MCF 10A (cell line): ENCODE measurements at places on chromosomes 3 and 15. TPM values are rescaled to one million over a fixed set of nuclear protein-coding genes. Genes with fewer than 3 reads are reported as not detected.

GRAMD2A gene
- 0.42 and 0.93 TPM in 2 replicates for total RNA-seq

RASGRP1 gene
- not detected in 2 replicates for total RNA-seq

EFCC1 gene
- not detected in 2 replicates for total RNA-seq

SYNPR gene
- total RNA-seq: not detected in 2 replicates

RAB6B gene
- 0.96 and 1.1 TPM in 2 replicates for total RNA-seq

TNFAIP8L3 gene
- total RNA-seq: 2.6 and 4.2 TPM in 2 replicates

PRR23B gene
- total RNA-seq: not detected in 2 replicates

CELF6 gene
- 0.26 and 0.91 TPM in 2 replicates for total RNA-seq

ERICH6 gene
- not detected in 2 replicates for total RNA-seq

GPR62 gene
- total RNA-seq: not detected in 2 replicates

GRCh38 chr15:79172801-79173460 lies 82.4 kb upstream of the RASGRF1 start:
- DNase-seq: no peak

DNA sequence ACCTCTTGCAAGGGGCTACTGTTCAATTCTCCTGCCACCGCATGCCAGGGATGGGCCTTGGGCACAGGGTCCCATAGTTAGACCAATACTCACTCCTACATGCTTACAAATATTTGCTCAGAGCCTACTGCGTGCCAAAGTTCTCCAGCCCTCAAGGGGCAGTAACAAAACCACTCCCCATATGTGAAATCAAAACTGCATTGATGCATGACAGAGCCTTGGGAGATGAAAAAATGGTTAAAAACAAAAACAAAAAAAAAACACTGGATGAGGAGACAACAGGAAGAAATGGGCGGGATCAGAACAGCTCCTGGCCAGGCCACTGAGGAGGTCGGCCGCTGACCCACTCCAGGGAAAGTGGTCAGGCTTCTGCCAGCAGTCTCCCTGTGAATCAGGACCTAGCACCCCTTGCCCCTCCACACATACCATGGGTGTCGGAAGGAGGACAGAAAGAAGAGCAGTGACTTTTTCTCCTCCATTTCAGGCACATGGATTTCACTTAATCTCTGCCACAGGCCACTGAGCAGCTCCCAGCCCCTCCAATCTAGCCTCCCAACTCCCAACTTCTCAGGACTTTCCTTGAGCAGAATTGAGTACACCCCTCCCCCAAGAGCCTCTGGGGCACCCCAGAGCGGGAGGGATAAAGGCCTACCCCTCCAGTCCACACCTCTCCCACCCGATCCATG lies 2.8 kb downstream of the PLXNB1 start:
- DNase-seq: no peak

- DNase-seq: no peak
These were observed 11.9 kb downstream of the ARID3B start for GRCh38 chr15:74552773-74553441.

GRCh38 chr15:97972366-97972765 lies 11.9 kb downstream of the ARRDC4 start:
- no peak for DNase-seq

DNA sequence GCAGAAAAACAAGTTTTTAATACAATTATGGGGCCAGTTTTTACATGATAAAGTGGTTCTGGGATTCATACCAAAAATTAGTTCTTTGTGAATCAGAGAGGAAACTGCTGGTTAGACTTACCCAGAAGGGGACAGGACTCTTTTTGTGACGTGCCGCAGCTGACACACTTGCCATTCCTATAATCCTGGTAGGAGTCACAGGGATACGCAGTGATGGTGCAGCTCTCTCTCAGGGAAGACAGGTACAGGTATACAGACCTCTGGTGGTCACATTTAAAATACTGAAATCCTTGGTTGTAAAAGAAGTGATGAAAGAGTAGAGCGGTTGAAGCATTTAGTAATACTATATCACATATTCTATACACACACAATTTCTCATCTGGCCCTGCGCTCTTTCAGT lies 20.2 kb upstream of the TMEM41A start:
- no peak for DNase-seq

DNA sequence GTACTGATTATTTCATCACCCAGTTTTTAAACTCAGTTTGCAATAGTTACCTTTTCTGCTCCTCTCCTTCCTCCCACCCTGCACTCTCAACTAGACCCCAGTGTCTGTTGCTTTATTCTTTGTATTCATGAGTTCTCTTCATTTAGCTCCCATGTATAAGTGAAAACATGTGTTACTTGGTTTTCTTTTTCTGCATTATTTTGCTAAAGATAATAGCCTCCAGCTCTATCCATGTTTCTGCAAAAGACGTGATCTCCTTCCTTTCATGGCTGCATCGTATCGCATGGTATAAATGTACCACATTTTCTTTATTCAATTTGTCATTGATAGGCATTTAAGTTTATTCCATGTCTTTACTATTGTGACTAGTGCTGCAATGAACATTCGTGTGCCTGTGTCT lies 79.0 kb downstream of the NAALADL2 start:
- no peak for DNase-seq

- DNase-seq: no peak
These were observed 103.3 kb downstream of the STT3B start for GRCh38 chr3:31636049-31636448.

DNA sequence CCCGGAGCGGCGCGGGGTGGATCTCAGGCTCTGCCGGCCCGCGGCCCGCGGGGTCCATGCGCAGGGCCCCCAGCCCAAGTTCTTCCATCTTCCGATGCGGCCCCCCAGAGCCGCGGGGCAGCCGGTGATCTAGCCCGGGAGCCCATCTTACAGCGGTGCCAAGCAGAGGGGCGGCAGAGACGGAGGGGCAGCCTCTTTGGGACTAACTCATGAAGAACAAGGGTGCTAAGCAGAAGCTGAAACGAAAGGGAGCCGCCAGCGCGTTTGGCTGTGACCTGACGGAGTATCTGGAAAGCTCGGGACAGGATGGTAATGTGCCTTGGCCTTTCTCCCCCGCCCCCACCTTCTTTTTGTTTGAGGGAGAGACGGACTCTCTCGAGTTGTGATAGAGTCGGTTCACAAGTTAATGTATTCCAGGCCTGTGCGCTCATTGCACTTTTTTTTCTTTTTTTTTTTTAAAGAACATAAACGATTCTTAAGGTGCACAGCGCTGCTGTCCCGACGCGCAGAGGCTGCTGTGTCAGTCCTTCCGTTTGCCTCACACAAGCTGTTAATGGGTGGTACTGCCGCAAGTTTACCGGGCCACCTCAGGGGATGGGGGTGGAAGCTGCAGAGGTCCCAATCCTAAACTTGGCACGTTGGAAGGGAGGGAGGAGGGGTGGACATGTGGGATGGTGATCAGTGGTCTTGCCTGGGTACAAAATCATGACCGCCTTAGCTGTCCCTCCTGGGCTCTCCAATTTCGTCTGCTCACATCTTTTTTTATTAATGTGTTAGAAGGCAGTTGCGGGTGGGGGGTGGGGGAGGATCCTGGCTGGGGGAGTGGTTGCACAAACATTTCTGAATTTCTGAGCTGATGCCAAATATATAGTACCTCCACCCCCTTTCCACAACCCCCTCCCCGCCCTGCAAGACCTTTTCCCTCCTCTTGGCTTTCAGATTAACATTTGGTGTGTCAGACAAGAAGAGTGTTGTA lies 801 bp downstream of the ARHGAP31 start:
- DNase-seq: peak; percentile 49

GRCh38 chr15:100859970-100860828 lies 19.4 kb upstream of the ALDH1A3 start:
- no peak for DNase-seq

GRCh38 chr15:72141171-72142084 lies 23.2 kb downstream of the SENP8 start:
- DNase-seq: no peak
